ENCODE measurements at places on chromosomes 3 and 15. TPM values are rescaled to one million over a fixed set of nuclear protein-coding genes. Genes with fewer than 3 reads are reported as not detected.

The CHDH gene
- total RNA-seq, result 0.34 TPM

The ADGRG7 gene
- not detected for total RNA-seq

The CDHR4 gene
- not detected for total RNA-seq

The LRRC34 gene
- total RNA-seq, result 7.1 TPM

The SLC28A2 gene
- not detected for total RNA-seq

The MYEF2 gene
- total RNA-seq, result 9.1 TPM

The FBXL22 gene
- 0.15 TPM for total RNA-seq

The CSPG4 gene
- total RNA-seq, result 72.4 TPM

The DNAJA4 gene
- total RNA-seq, result 2.0 TPM

Measured in bronchus fibroblast of lung (primary cell).